Stimulated activated CD4-positive, alpha-beta T cell treated with anti-CD3 and anti-CD28 coated beads, Interleukin-1b, Interleukin-23, amount 100 ng/mL, for 24 hours (primary cell): ENCODE measurements at places on chromosomes 4 and X.

DNA sequence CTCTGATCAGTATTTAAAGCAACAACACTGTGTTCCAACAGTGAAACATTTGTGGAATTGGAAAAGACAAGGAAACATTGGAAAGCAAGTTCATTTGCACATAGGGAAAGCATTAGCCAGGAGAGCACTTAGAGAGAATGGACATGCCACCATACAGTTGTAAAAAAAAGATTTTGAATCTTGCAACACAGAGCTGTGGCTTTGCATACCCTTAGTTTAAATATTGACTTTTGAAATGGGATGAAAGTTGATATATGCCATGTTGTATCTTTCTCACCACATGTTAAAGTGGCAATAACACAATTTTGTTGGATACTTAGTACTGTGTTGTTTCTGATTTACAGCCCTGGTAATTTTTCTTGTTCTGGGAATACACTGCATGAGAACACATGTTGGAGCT lies 208.1 kb downstream of the BMPR1B start:
- no peak for DNase-seq

- no peak for DNase-seq
These were observed 312.4 kb downstream of the DHRSX start for GRCh38 chrX:2188330-2188792.

GRCh38 chr4:77994194-77994721 lies 62.9 kb upstream of the FRAS1 start:
- DNase-seq = no peak

- no peak for DNase-seq
These were observed 235.7 kb upstream of the LDB2 start for GRCh38 chr4:17134100-17134499.

GRCh38 chr4:20370274-20370673 lies 118.6 kb downstream of the SLIT2 start:
- DNase-seq = no peak

DNA sequence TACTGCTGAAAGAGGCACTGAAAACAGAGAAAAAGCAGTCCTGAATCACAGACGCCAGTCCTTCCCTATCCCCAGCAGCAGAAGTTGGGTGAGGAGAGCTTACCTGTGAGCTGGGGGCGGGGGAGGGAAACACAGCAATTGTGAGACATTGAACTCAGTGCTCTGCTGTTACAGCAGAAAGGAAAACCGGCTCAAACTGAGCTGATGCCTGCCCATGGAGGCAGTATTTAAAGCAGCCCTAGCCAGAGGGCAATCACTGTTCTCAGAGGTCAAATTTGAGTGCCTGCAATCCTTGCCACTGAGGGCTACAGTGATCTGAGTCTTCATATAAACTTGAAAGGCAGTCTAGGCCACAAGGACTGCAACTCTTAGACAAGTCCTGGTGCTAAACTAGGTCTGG lies 220.7 kb downstream of the GRXCR1 start:
- no peak for DNase-seq

- no peak for DNase-seq
These were observed 184.0 kb downstream of the IQCM start for GRCh38 chr4:149631629-149632028.

DNA sequence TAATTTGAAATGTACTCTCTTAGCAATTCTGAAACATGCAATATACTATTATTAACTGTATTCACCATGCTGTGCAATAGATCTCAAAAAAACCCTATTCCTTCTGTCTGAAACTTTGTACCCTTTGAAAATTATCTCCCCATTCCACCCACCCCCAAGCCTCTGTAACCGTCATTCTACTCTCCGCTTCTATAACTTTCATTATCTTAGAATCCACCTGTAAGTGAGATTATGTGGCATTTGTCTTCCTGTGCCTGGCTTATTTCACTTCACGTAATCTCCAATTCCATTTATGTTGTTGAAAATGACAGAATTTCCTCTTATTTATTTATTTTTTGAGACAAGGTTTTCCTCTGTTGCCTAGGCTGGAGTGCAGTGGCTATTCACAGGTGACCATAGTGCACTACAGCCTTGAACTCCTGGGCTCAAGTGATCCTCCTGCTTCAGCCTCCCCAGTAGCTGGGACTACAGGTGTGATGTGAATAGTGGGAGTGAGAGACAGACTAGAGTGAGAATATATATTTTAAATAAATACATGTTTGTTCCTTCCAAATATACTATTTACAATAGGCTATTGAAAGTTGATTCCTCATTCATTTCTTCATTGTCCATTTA lies 30.5 kb downstream of the VSIG4 start:
- no peak for DNase-seq

- no peak for DNase-seq
These were observed 35.9 kb upstream of the ELF2 start for GRCh38 chr4:139212900-139213299.

GRCh38 chrX:39000802-39001201 lies 199.5 kb downstream of the MID1IP1 start:
- no peak for DNase-seq

DNA sequence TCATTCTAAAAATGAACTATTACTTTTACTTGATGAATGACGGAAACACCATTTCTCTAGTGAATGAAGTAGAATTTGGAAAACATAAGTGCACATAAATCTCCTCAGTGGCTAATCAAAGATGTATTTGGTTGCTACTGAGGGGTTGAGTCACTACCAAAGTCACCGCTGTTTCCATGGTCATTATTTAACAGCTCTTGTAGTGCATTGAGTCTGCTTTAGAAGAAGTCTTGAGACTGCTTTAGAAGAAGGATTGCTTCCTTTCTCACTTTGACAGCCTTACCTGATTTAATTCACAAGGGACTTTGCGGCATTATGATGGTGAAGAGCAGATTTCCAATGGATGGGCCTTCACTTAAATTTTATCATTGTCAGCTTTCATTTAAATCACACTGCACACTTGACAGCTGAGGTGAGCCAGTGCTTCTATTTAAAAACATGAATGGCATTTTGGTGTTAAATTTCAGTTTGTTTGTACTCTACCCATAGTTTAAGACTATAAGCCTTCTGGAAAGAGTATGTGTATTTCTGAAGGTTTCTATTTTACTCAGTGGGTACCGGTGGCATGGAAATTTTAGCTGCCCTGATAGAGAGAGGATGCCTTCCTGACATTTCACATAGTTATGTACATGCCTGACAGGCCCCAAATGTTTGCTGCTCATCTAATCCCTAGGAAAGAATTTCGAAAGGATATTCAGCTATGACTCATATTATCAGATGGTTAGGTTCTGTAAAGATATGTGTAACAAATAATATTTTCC lies 9.5 kb downstream of the ASB5 start:
- no peak for DNase-seq

DNA sequence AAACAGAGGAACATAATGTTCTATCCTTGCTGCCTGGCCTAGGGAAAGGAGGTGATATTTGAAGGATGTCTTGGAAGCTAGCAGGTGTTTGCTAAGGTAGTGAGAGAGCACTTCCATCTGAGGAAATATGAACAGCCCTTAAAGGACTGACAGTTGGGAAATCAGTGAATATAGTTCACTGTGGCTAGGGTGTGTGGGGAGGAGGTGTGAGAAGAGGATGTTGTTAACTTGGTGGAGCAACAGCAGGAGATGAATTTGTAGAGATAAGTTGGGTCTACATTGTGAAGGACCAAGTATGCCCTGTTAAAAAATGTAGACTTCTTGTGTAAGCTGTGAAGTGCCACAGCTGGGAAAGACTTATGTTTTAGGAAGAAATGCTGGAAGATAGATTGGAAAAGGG lies 25.5 kb downstream of the TBC1D19 start:
- no peak for DNase-seq

- DNase-seq = no peak
These were observed 349.9 kb downstream of the FBXW7 start for GRCh38 chr4:152185786-152186550.

DNA sequence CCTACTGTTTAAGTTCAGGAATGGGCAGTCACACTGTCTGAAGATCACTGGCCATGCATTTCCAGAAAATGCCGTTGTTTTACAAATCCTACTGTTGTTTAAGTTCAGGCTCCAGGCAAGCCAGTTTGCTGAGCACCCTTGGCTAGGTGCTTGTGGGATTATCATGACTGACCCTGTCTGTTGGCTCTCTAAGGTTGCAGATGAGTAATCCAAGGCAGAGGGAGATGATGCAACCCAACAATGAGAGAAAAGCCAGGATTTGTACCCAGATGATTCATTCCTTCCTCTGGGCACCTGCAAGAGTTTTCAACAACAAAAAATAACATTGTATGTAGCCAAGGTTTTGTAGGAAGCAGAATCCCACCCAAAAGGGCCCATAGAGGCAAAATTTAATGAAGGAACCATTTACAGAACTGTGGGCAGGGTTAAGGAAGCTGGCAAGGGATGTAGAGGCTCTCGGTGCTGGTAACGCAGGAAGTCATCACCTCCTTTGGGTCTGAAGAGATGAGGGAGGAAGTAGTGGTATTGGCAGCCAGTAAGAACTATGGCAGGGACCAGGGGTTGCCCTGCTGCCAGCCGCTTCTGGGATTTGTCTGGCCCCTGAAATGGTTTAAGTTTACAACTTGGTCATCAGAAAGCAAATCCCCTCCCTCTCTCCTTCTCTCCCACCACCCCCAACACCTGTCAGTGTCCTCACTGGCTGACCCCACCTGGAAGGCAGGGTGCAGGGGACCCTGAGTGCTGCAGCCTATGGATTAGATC lies 54.8 kb downstream of the MSX1 start:
- no peak for DNase-seq

DNA sequence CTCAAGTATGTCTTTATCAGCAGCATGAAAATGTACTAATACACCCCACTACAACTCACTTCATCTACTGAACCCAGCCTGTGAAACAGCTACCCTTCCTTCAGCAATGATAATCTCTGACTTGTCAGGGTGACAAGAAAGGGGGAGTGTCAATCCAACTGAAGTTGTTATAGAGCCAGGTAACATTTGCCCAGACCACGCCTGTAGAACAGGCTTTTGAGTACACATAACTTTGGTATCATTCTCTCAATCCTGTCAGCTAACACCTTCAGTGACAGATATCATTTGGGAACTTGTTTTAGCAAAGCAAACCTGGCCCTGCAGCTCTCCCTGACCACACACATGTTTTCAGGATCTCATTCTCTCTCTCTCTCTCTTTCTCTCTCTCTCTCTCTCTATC lies 592.2 kb downstream of the SMARCA1 start:
- DNase-seq = no peak

DNA sequence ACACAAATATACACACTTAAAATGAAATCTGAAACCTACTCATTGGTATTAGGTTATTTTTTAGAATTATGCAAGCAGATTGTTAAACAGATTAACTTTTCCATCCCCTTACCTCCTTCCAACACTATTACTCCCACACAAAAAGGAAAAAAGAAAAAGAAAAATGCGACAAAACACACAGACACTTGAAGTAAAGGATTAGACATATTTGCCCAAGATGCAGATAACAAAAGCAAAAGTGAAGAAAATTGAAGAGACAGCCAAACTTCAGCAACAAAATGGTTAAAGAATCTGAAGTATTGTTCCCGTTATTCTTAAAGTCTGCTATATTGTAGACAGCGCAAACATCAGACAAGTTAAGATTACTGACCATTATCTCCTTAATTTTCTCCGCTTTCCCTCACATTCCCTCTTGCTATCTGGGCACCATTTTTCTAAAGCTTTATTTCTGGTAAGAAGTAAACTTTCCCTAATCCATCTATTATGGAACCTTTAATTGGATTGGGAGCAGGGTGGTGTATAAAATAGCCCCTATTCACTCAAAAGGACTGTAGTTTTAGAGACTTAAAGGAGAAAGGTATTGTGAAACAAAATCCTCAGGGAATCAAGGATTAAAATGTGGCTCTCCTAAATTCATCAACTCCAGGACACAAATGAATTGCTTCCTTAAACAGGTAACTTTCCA lies 34.7 kb upstream of the MAB21L2 start:
- no peak for DNase-seq

DNA sequence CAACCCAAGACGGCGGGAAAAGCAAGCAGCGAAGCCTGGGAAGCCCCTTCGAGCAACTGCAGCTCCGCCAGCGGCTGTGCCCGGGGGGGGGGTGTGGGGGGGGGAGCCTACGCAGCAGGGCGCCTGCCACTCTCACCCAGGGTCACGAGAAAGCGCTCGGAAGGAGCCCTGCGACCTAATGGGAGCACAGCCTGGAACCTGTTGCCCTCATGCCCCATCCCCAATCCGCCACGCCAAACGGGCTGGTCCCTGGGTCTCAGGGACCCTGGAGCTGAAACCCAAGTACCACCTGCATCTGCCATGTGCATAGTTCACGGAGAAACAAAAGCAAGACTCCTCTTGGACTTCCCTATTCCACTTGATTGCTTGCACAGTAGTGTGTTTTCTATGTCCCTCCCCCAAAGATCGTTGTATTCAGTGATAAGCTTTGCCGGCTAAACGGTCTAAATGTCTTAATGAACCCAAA lies 359 bp upstream of the GAB3 start:
- DNase-seq = no peak

- no peak for DNase-seq
These were observed 195.5 kb downstream of the ZNF330 start for GRCh38 chr4:141416219-141416618.

DNA sequence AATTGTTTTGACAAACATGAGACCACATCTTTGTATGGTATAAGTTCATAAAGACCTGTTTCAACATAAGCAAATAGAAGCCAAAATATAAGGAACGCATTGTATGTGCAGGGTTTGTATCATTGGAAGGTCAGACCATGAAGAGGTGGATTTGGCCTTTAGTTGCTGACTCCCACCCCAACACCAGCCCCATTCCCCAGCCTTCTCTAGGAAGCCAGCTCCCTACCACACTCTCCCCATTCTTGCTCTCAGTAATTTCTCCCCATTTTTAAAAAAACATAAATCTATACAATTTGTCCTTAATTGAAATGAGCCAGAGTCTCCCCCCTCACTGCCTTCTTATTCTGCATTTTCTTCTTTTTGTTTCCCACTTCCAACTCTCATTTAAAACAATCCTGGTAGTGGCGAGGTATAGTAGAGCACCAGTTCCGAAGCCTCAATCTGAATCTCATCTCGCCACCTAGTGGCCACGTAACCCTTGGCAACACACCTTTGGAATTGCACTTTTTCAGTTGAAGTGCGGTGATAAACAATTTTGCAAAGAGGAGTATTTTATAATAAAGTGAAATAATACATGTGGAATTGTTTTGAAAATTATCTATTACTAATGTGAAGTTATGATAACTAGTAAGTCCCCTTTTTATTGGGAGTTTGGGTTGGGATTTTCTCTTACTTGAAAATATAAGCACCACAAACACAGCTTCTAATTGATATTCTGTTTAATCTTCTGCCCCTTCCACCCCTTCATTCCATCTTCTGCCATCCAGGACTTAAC lies 126.6 kb downstream of the ASB9 start:
- peak; percentile 35 for DNase-seq

DNA sequence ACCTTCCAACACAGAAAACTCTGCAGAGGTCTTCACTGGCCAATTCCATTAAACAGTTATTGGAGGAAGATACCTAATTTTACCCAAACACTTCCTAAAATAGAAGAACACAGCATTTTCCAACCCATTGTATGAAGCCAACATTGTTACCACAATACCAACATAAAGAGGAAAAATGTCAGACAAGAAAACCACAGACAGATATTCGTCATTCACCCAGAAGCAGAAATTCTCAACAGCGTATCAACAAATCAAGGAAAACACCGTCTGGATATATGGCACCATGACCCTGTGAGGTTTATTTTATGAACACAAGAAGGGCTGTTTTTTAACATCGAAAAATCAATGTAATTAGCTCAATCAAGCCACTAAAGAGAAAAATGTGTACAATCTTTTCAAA lies 255.6 kb downstream of the ASMT start:
- DNase-seq = no peak
